ENCODE measurements at places on chromosomes 16 and 17. TPM values are rescaled to one million over a fixed set of nuclear protein-coding genes. Genes with fewer than 3 reads are reported as not detected.

Gene TEKT5
- not detected for total RNA-seq

Gene CRYBA1
- total RNA-seq = not detected

Gene RSAD1
- total RNA-seq = 34.4 TPM

Gene TMEM235
- total RNA-seq = not detected

Gene OR3A2
- 1.8 TPM for total RNA-seq

Gene WNT3
- 2.0 TPM for total RNA-seq

Gene CHD9NB
- total RNA-seq = 0.30 TPM

Gene UTP18
- 65.9 TPM for total RNA-seq
